ENCODE measurements at places on chromosomes 2 and 18.

DNA sequence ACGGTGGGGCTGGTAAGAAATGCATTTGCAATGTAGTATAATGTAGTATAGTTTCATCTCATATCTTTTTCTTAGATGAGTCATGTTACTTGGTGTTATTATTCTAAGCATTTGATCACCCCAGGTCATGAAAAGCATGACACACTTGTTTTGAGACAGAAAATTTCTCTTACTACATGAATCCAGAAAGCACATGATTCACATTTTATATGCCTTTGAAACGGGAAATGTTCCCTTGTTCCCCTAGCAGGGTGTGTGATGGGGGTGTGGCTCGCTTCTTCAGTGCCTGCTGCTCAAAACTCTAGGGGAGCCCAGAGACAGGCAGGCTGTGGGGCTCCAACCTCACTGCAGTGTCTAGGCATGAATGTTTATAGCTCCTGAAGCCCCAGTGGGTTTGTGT is 116.0 kb upstream of the RAB27B start:
- DNase-seq: no peak

- DNase-seq: no peak
Measured at GRCh38 chr2:235563056-235563910, 69.4 kb downstream of the AGAP1 start.

GRCh38 chr2:131045286-131046027 is 47.8 kb downstream of the FAM168B start:
- DNase-seq: no peak

DNA sequence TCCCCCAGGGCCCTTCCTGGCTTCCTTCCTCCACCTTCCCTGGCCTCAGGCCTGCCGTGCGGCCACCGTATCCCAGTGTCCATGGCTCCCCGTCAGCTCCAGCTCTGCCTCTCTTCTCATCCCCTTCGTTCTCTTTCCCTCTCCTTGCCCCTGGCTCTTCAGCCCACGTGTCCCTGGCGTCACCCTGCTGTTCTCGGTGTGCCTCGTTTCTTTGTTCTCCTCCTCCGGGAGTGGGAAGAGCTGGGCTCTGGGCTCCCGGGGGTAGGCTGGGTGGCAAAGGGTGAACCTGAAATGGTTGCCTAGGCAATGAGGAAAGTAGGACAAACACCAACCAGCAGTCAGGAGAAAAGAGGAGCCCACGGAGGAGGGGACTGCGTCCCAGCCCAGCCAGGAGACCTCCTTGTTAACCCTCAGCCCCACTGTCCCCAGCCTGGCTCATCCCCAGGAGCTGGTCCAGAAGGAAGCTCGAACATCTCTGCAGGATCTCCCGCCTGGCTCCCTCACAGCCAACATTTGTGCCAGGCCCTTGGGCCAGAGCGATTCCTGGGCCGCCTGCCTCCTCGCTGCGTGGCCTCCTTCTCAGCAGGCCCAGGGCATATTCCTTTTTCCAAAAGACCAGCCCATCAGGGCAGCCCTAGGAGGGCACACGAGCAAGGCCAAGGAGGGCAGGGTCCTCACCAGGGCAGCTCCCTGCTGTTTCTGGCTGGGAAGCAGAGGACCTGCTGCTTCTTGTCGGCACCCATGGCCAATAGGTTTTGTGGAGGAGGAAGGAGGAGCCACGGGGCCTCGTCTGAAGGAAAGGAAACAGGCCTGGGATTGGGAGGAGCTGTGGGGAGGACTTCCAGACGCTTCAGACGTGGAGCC is 30.9 kb upstream of the DNMT3A start:
- DNase-seq: no peak

GRCh38 chr2:36351291-36351690 is 4.3 kb upstream of the CRIM1 start:
- no peak for DNase-seq

- no peak for DNase-seq
Measured at GRCh38 chr2:127661072-127661649, 14.2 kb downstream of the LIMS2 start.

GRCh38 chr2:177708660-177709444 is 316.3 kb downstream of the AGPS start:
- no peak for DNase-seq

- DNase-seq: no peak
Measured at GRCh38 chr2:95349568-95350322, 52.6 kb downstream of the KCNIP3 start.

- no peak for DNase-seq
Measured at GRCh38 chr2:44061876-44062275, 66.1 kb upstream of the LRPPRC start.

- no peak for DNase-seq
Measured at GRCh38 chr2:63736354-63736753, 105.3 kb upstream of the UGP2 start.

DNA sequence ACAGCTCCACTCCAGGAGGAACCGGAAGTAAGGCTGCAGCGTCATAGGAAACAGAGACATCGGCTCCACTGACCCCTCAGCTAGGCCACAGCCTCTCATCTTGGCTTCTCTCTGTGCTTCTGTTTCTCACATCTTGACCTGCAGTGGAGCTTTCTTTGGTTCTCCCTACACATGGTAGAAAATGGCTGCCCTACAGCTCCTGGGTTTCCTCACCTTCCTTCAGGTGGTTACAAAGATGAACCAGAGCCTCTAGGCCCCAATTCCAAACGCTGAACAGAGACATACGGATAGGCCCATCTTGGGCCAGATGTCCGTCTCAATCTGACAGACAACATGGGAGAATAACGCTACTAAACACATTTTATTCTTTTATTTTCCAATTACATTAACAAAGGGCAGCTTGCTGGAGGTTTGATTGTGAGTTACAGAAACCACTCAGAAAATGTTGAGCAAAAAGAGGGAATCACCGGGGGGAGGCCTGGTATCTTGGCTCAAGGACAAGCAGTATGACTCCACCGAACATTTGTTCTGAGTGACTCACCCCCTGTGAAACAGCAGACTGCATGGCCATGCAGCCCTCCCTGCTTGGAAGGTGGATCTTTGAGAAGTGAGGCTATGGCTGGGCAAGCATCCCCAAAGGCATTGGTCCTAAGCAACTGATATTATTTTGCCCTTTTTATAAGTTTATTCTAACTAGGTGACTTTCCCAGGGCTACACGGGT is 303.5 kb downstream of the CDCA7 start:
- DNase-seq: no peak

- no peak for DNase-seq
Measured at GRCh38 chr18:48256848-48257247, 152.3 kb downstream of the ZBTB7C start.

DNA sequence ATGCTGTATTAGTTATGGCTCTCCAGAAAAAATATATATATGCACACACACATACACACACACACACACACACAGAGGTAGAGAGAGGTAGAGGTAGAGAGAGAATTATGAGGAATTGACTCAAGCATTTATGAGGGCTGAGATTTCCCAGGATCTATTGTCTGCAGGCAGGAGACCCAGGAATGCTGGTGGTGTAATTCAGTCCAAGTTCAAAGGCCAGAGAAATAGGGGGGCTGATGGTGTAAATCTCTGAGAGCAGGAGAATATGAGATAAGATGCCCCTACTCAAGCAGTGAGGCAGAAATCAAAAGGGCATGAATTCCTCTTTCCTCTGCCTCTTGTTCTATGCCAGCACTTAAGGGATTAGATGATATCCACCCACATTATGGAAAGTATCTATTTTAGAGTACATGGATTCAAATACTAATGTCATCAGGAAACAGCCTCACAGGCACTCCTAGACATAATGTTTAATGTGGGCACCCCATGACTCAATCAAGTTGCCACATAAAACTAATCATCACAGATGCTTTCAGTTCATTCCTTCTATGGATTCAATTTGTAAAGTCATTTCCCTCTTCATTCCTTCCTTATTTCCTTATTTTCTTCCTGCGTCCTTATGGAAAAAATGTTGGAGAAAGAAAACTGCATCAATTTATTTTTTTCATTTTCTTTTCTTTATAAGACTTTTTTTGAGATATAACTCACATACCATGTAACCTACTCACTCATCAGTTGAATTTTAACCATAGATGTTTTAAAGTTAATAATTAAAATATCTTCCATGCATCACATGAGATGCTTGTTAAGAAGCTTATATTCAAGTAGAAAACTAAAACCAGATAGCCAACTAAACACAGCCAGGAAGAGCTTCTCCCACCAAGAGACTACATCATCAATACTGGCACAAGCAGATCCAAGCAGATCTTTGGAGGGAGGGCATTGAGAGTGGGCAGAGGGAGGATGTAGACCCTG is 406.2 kb downstream of the MBD2 start:
- DNase-seq: no peak

- no peak for DNase-seq
Measured at GRCh38 chr2:101993772-101994171, 2.0 kb downstream of the IL1R2 start.

DNA sequence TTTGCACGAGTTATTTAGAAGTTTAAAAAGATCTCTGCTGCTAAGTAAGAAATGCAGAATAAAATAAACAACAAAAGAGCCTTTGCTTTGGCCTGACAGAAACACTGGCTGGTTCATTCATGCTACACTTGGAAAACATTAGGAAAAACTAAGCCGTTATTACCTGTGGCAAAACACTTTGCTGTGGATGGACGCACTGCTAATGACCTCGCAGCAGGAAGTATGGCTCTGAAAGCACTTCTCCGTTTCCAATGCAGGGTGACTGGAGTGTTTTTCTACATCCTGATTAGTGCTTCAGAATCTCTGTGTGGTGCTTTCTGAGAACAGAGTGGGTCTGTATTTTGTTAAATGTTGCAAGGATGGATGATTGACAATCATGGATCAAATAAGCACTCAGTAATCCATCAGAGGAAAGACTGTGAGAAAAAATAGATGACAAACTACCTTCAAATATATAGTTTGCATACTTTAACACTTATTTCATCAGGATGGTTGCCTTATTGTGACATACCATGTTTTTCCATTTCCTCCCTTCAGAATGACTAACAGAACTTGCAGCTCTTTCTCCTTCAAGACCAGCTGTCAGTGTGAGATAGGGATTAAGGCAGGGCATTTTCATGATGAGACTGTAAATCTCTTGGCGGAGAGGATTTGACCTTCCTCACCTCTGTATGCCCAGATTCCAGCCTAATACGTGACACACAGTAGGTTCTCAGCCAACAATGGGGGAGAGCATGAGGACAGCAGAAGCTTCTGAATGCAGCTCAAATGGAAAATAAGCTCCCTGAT is 38.0 kb downstream of the LINC00305 start:
- DNase-seq: no peak

GRCh38 chr2:161119483-161119882 is 40.7 kb upstream of the TANK start:
- DNase-seq: no peak

DNA sequence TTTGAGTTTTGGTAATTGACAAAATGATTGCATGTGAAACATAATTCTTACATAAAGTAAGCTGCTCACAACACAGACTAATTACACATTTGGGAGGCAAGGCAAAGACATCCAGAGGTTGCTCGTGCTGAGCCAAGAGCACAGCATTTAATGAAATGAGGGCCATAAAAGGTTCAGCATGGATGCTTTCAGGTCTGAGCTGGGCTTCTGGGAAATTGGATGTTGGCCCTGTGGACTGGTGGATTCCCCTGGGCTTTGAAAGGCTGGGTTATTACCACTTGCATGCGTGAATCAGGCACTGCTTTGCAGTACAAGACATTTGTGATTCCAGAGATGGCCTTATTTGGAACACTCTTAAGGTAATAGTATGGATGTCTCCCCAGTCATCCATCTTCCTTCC is 533.5 kb upstream of the NRP2 start:
- no peak for DNase-seq

- DNase-seq: no peak
Measured at GRCh38 chr2:60476206-60476954, 77.1 kb downstream of the BCL11A start.

DNA sequence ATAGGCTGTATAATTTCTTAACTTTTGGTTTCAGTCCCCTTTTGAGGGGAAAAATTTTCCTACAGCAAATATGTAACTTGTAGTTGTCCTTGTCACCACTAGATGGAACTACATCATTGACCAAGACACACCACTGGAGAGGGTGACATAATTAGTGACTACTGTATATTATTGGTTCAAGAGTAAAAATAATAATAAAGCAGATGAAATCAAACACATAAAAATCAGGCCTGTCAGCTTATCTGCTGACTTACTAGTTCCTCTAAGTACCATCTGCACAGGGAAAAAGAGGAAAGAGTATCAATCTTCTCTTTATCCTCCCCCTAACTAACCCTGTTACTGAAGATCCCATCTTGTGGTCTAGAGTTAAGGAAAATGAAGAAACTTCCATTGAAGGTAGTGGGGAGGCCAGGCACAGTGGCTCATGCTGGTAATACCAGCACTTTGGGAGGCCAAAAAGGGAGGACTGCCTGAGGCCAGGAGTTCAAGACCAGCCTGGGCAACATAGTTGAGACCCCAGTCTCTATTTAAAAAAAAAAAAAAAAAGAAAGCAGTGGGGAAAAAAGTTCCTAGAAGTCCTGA is 29.6 kb upstream of the ENOSF1 start:
- DNase-seq: no peak

- no peak for DNase-seq
Measured at GRCh38 chr2:198890490-198890889, 567.2 kb downstream of the SATB2 start.
